ENCODE measurements at places on chromosomes 1 and 21.

- DNase-seq, result no peak
These were observed 7.8 kb downstream of the TBX19 start for GRCh38 chr1:168288311-168289052.

DNA sequence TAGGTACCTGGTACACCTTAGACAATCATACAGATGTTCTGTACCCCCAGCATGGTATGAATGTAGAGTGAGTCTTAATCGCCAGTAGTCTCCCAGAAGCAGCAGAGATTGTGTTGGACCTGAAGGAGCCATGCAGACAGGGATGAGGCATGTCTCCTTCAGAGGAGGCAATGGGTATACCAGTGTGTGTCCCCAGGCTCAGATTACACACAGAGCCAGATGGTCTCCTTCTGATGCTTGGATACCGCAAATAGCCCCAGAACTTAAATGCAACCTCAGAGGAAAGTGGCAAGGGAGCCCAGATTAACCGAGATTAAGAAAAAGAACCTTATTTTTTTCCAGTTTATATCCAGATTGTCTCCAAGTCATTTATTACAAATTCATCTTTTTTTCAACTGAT lies 96.8 kb upstream of the C21orf91 start:
- no peak for DNase-seq

DNA sequence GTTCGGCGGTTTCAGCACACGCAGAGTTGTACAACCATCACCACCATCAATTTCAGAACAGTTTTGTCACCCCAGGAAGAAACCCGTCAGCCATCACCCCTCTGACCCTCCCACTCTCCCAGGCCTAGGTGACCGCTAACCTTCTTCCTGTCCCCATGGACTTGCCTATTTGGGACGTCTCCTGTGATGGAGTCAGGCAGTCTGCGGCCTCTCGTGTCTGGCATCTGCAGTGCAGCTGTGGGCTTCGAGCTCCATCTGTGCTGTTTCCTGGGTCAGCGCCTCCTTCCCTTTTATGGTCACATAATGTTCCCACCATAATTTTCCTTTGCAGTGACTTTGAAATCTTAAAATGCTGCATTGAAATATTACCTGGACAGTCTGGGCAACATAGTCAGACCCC lies 24.4 kb downstream of the SLC45A1 start:
- no peak for DNase-seq

- peak; percentile 51 for DNase-seq
These were observed 49.4 kb upstream of the BOLA1 start for GRCh38 chr1:149849947-149850360.

DNA sequence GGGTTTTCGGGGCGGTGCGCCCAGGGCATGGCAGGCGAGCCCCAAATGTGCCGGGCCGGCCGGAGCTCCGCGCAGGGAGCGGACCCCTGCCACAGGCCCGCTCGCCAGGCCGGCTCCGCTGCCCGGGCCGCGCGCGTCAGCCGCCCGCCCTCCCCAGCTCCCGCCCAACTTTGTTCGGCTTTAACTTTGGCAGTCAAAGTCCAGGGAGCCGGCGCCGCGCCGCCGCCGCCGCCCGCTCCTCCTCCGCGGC lies 488 bp downstream of the SLC35D1 start:
- DNase-seq, result no peak

GRCh38 chr1:40318970-40319621 lies 2.0 kb upstream of the COL9A2 start:
- DNase-seq, result no peak

DNA sequence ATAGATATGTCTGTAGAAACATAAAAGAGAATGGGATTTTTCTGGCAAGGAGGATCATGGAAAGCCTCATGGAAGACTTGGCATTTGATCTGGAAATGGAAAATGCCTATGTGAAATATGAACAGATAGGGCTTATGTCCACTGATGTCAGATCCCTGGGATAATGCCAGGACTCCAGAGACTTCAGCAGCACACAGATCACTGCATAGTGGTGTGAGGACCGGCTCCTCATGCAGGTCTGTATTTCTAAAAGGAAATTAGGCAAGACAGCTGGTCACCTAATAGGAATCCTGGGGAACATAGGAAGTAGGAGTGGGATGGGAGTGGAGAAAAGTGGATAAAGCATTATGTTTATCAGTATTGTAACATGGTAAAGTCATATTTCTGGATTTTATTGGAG lies 56.8 kb upstream of the IPO9 start:
- no peak for DNase-seq

GRCh38 chr1:67171574-67171955 lies 5.3 kb downstream of the IL23R start:
- DNase-seq, result no peak

DNA sequence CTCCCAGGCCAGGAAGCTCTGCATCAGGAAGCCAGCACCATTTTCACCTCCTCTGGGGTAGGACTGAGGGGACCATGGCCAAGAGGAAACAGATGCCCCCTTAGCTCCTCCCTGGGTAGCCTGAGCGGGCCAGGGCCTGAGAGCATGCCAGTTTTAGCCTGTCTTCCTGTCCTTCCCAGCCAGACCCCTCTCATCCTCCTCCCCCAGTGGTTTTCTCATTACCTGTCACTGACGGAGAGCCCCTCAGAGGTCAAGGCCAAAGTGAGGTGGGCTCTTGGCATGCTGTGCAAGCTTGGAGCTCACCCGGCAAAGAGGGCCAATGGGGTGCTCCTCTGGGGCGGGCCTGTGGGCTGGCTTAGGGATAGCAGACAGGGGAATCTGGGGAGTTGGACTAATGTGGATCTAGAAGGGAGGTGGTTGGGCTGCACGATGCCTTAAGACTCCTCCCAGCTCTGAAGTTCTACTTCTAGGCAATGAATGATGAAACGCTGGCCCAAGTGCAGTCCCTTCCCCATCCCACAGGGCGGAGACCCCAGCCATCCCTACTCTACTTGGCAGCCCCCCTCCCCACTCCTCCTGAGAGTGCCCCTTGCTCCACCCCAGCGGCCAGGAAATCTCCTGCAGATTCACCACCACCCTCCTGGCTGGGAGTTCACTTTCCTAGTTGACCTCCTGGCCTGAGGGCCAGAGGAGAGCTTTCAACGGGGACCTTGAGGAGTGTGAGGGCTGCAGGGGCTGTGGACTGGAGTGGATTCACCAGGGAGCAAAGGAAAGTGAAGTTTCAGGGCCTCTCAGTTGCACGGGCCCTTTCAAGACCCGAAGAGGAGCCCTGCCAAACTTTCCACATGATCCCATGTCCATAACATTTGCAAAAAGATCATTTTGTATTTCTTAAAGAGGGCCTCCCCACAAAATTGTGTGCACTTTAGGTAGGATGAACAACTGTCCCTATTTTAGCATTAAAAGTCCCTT lies 9.4 kb upstream of the LMNA start:
- DNase-seq, result no peak

GRCh38 chr21:40792691-40793456 lies 54.1 kb downstream of the DSCAM start:
- no peak for DNase-seq

DNA sequence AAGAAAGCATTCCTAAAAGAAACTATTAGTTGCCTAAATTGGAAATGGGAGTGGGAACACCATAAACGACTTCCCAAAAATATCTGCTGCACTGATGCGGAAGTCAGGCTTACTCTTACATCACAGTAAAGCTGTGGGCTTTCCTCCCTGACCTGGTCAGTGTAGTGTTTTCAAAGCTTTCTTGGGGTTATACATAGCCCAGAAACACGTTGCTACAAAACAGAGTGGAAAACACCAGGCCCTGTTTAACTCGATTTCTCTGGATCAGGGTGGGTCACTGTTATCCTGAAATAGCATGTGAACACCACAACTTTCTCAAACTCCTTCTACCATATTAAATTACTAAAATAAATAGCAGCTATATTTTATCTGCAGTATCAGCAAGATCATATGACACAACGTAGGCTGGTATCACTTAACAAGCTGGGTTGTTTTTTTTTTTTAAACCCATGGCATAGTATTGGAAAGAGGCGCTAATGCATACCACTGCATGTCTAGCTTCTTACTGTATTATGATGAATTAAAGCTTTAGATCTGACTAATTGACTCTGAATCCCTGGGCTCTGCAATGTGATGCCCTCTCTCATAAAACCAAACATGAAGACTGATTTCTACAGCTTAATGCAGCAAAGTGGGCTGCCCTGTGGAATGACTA lies 184.6 kb downstream of the TGFB2 start:
- DNase-seq, result no peak

GRCh38 chr21:41419921-41420862 lies 5.8 kb upstream of the MX1 start:
- DNase-seq, result peak; percentile 66

DNA sequence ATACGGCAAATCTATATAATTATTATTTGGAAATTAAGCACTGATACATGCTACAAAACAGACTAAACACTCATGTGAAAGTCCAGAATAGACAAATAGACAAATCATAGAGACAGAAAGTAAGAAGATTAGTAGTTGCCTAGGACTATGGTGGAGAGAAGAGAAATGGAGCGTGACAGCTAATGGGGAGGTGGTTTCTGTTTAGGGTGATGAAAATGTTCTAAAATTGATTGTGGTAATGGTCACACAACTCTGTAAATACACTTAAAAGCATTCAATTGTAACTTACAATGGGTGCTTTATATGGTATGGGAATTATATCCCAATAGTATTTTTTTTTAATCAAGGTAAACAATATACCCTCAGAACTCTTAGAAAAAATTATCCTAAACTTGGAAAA lies 20.4 kb upstream of the ITLN2 start:
- DNase-seq, result no peak

DNA sequence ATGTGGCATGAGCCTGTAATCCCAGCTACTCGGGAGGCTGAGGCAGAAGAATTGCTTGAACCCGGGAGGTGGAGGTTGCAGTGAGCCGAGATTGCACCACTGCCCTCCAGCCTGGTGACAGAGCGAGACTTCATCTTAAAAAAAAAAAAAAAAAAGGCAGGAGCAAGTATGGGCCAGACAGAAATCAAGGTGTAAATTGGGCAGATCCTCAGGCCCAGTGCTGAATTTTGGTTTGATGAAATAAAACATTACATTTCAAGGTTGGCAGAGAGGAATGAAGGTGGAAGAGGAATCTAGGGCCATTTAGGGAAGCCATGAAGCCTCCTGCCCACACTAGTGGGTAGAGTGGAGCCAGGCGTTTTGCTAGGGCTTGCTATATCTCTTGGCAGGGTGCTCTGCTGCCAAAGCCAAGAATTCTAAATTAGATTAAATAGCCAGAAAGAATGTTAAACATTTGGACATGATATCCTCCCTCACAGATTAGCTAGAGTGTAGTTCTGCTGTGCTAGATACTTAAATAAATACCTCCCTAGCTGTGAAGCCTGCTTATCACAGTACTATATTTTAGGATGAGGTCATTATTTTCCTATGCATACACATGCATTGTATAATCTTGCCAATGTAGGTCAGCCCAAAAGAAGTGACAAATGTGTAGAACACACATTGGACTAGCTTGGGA lies 16.6 kb upstream of the LGALS8 start:
- no peak for DNase-seq

GRCh38 chr1:245582026-245582425 lies 427.2 kb downstream of the KIF26B start:
- DNase-seq, result no peak

GRCh38 chr1:106926803-106927582 lies 129.5 kb upstream of the PRMT6 start:
- DNase-seq, result no peak

DNA sequence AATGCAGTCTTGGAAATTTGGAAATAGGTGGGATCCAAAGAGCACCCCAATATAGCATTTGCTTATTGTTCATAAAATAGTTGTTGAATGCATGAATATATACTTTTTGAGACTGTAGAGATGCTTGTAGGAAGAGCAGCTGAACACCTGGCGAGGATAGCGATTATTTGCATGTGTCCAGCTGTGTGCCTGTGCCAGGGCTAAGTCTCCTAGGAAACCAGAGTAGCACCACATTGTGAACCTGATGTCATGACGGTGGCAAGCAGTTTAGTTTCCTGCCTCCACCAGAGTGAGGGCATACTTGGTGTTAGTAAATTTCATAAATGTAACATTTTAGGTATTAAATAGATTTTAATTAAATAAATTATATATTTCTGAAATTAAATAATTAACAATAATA lies 37.3 kb upstream of the IRF2BP2 start:
- no peak for DNase-seq

GRCh38 chr1:226675715-226676357 lies 63.2 kb downstream of the ITPKB start:
- DNase-seq, result no peak

GRCh38 chr1:63630238-63630637 lies 37.0 kb downstream of the PGM1 start:
- DNase-seq, result no peak

DNA sequence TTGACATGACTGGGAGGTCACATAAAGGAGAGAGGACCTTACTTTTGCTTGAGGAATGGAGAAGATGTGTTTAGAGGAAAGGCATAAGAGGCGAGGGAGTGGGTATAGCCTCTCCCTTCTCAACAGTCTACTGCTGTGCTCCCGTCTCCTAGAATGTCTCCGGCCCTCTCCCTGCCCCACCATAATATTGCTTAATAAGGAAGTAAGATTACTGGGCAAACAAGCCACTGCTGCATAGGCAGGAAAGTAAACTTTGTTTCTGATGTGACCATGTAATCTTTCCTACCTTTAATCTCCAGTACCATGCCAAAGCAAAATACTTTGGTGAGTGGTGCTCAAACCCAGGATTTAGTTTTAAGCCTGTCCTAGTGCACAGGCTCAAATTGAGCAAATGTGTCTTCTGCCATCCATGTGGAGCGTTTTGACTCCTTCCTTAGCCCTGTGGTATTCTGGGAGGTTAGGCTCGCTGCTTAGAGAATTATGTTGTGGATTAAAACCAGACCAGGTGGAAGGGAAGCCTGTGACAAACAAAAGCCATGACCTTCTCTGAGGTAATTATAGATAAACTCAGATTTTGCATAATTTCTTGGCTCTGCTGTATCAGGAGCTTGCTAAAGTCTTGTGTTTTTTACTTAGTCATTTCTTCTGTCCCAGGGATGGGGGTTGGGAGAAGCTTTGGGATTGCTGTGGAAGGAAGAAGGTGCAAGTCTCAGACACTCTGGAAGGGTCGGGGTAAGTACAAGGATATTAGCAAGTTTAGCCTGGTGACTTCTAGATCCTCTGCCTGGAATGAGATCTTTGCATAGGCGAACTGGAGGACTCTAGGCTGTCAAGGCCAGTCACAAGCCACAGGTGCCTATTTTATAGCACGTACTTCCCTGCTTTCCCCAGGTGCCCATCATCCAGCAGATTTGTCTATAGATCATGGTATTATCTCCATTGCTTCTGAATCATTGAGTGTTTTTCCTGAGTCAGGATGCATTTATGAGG lies 34.5 kb upstream of the DIPK1A start:
- no peak for DNase-seq

GRCh38 chr1:29677028-29678024 lies 441.0 kb downstream of the PTPRU start:
- DNase-seq, result no peak

Data from retina (tissue), 1 donor.